ENCODE measurements at places on chromosomes 13 and 19. TPM values are rescaled to one million over a fixed set of nuclear protein-coding genes. Genes with fewer than 3 reads are reported as not detected.

- H3K36me3 ChIP-seq, result no peaks in the 10 kb centered on the region
- no peaks in the 10 kb centered on the region for H3K27me3 ChIP-seq
- H3K27ac ChIP-seq, result no peak overlapping the region
Measured at GRCh38 chr13:71618159-71618558, 248.8 kb downstream of the DACH1 start.

GRCh38 chr19:13267889-13268288 is 117.7 kb downstream of the IER2 start:
- H3K27ac ChIP-seq, result no peak overlapping the region
- no peak for DNase-seq
- no peaks in the 10 kb centered on the region for H3K4me1 ChIP-seq
- H3K4me3 ChIP-seq, result no peak overlapping the region

GRCh38 chr13:19601749-19602725 is 31.4 kb upstream of the MPHOSPH8 start:
- peak overlapping the region; percentile 69 for H3K4me3 ChIP-seq
- H3K27me3 ChIP-seq, result no peaks in the 10 kb centered on the region
- H3K27ac ChIP-seq, result no peak overlapping the region

DNA sequence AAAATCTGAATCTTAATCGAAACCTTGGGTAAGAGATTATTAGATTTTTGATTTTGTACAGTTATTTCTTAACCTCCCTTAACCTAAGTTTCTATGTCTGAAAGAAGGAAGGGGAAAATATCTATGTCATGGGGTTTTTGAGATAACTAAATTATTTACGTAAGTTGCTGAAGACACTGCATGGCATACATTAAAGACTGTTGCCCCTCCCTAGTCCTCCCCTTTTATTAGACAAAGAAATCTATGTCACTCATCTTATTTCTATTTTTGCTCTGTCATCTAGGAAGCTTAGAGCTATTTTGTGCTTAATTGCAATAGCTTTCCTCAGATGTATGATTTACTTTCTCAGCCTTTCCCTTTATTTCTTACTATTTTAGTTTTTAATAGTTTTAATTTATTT is 15.0 kb downstream of the COG6 start:
- H3K36me3 ChIP-seq, result peaks cover 11% of the 10 kb centered on the region
- no peaks in the 10 kb centered on the region for H3K27me3 ChIP-seq
- H3K4me3 ChIP-seq, result no peak overlapping the region

DNA sequence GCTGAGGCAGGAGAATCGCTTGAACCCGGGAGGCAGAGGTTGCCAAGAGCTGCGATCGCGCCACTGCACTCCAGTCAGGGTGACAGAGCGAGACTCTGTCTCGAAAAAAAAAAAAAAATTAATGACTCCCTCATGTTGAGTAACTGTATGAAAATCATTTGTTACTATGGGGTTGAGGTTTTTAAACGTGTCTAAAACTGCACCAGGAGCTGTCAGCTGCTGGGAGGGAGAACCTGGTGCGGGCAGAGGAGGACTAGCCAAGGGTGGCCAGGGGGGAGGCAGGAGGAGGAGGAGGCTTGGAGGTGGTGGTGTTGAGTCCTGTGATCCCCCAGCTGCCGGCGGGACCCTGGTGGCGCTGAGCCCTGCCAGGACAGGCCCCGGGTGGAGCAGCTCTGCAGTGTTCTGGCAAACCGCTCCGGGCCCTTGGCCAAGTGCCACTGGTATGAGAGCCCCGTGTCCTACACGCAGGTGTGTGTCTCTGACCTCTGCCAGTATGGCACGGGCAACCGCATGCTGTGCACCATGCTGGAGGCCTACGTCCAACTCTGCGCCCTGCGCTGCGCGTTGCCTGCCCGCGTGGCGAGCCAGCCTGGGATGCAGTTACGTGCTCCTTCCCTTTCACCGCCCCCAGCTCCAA is 17.1 kb upstream of the FXYD3 start:
- H3K4me3 ChIP-seq, result no peak overlapping the region
- no peak overlapping the region for H3K27ac ChIP-seq
- no peaks in the 10 kb centered on the region for H3K27me3 ChIP-seq

- no peak overlapping the region for H3K4me3 ChIP-seq
- H3K27ac ChIP-seq, result peak overlapping the region; percentile 10
- H3K4me1 ChIP-seq, result peaks cover 23% of the 10 kb centered on the region
- H3K27me3 ChIP-seq, result no peaks in the 10 kb centered on the region
- no peaks in the 10 kb centered on the region for H3K36me3 ChIP-seq
- no peak for DNase-seq
Measured at GRCh38 chr13:105956921-105957320, 578.5 kb downstream of the EFNB2 start.

- no peak overlapping the region for H3K27ac ChIP-seq
- H3K27me3 ChIP-seq, result peaks cover 10% of the 10 kb centered on the region
- no peak for DNase-seq
- peaks cover 11% of the 10 kb centered on the region for H3K4me1 ChIP-seq
Measured at GRCh38 chr13:110571896-110572777, 10.6 kb upstream of the RAB20 start.

- no peaks in the 10 kb centered on the region for H3K27me3 ChIP-seq
- peaks cover 27% of the 10 kb centered on the region for H3K4me1 ChIP-seq
- H3K27ac ChIP-seq, result no peak overlapping the region
- H3K36me3 ChIP-seq, result no peaks in the 10 kb centered on the region
- no peak for DNase-seq
Measured at GRCh38 chr19:56137405-56137804, 3.7 kb upstream of the ZNF444 start.

GRCh38 chr19:19877724-19878123 is 12.0 kb downstream of the ZNF253 start:
- DNase-seq, result no peak
- no peak overlapping the region for H3K4me3 ChIP-seq
- peaks cover 42% of the 10 kb centered on the region for H3K36me3 ChIP-seq
- H3K27ac ChIP-seq, result no peak overlapping the region

- peaks cover 4% of the 10 kb centered on the region for H3K36me3 ChIP-seq
- no peaks in the 10 kb centered on the region for H3K27me3 ChIP-seq
- H3K4me1 ChIP-seq, result peaks cover 28% of the 10 kb centered on the region
- no peak overlapping the region for H3K4me3 ChIP-seq
- DNase-seq, result no peak
- no peak overlapping the region for H3K27ac ChIP-seq
Measured at GRCh38 chr19:17240062-17240752, 5.5 kb downstream of the NR2F6 start.

DNA sequence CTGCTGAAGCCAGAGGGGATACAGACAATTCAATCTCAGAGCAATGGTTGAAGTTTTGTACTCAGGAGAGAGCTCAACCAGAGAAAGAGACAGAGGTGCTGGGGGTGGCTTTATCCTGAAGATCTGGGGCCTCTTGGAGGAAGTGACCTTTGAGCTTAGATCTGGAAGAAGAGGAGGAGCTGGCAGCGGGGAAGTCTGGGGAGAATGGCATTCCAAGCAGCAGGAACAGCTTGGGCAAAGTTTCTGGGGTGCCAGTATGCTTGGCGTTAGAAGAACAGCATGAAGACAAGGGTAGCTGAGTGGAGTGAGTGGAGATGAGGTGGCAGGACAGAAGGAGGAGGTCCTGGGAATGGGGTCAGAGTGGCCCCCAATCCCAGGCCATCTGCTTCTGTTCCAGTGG is 11.3 kb downstream of the MAST3 start:
- H3K27me3 ChIP-seq, result no peaks in the 10 kb centered on the region
- H3K36me3 ChIP-seq, result no peaks in the 10 kb centered on the region
- peaks cover 18% of the 10 kb centered on the region for H3K4me1 ChIP-seq
- peak overlapping the region; percentile 67 for H3K4me3 ChIP-seq

GRCh38 chr19:12669270-12670158 is 2.9 kb downstream of the WDR83 start:
- DNase-seq, result no peak
- H3K4me1 ChIP-seq, result peaks cover 45% of the 10 kb centered on the region
- peaks cover 9% of the 10 kb centered on the region for H3K36me3 ChIP-seq
- no peaks in the 10 kb centered on the region for H3K27me3 ChIP-seq
- H3K27ac ChIP-seq, result peak overlapping the region; percentile 100

DNA sequence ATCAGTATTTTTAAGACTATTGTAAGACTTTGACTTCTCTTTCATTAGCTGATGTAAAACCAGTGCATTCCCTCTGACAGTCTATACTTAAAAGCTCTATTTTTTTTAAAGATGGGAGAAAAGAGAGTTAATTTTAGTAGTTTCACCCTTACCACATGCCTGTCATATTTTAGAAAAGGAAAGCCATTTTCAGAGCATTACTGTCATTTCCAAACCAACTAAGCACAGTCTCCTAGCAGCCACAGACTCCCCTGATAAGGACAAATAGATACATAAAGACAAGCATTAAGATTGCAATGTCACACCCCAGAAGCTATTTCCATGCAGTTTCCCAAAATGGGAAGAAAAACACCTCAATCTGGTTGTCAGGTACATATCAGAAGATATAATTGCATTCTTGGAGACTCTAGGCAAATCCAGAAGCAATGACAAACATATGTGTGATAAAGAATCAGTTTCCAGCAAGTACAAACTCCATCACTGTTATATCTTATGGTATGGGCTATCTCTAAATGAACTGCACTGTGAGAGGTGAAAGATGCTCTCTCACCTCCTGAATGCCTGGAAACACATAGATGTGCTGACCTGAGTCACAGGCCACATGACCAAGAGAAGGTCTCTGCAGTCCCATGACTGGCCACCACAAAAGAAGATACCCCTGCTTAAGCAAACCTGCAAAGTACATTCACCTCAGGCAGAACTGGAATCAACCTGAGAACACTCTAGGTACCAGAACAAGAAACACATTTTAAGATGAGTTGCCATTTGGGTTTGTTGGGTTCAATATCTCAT is 303.3 kb downstream of the POU4F1 start:
- no peak overlapping the region for H3K4me3 ChIP-seq
- no peak overlapping the region for H3K27ac ChIP-seq
- H3K36me3 ChIP-seq, result no peaks in the 10 kb centered on the region
- no peak for DNase-seq
- H3K27me3 ChIP-seq, result peaks cover 4% of the 10 kb centered on the region

DNA sequence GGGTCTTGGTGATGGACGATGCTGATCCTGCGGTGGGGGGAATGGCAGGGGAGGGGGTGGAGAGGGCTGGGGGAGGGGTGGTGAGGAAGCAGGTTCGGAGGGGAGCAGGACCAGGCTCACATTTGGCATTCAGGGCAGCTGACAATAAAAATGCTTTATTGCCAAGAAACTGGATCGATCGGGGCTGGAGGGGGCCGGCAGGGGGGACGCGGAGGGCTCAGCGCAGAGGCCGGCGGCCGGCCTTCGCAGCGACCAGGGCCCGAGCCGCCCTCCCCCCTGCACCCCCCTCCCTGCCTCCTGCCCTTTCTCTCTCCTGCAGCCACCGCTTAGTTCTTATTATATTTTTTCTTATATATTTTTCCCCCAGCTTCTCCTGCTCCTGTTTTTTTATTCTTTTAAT is 18.1 kb upstream of the POU2F2 start:
- DNase-seq, result no peak
- H3K4me1 ChIP-seq, result no peaks in the 10 kb centered on the region
- peaks cover 3% of the 10 kb centered on the region for H3K36me3 ChIP-seq
- peaks cover 77% of the 10 kb centered on the region for H3K27me3 ChIP-seq
- H3K4me3 ChIP-seq, result no peak overlapping the region

DNA sequence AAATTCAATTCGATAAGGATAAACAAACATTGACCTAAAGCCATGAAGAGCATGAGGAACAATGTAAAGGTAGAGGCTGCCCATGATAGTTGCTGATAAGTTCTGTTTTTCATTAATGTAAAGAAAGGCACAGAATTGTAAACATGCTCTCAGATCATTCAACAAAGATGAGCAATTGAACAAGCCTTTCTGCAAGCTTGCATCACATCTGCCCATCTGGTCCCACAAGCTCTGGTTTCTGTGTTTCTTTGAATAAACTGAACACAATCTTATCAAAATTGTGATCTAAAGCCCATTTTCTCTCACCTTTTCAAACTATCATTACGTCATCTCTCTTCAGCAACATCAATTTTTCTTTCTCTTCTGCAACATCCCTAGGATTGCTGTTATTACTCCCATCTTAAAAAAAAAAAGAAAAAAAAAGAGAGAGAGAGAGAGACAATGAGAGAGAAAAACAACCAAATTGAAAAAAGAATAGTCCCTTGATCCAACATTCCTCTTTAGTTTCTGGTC is 487.2 kb upstream of the GPC6 start:
- peaks cover 10% of the 10 kb centered on the region for H3K36me3 ChIP-seq
- no peak for DNase-seq
- peaks cover 7% of the 10 kb centered on the region for H3K27me3 ChIP-seq
- no peak overlapping the region for H3K4me3 ChIP-seq

GRCh38 chr13:78129823-78130222 is 211.2 kb upstream of the EDNRB start:
- H3K27ac ChIP-seq, result no peak overlapping the region
- H3K4me1 ChIP-seq, result no peaks in the 10 kb centered on the region
- peaks cover 45% of the 10 kb centered on the region for H3K27me3 ChIP-seq
- no peak for DNase-seq
- H3K36me3 ChIP-seq, result no peaks in the 10 kb centered on the region

DNA sequence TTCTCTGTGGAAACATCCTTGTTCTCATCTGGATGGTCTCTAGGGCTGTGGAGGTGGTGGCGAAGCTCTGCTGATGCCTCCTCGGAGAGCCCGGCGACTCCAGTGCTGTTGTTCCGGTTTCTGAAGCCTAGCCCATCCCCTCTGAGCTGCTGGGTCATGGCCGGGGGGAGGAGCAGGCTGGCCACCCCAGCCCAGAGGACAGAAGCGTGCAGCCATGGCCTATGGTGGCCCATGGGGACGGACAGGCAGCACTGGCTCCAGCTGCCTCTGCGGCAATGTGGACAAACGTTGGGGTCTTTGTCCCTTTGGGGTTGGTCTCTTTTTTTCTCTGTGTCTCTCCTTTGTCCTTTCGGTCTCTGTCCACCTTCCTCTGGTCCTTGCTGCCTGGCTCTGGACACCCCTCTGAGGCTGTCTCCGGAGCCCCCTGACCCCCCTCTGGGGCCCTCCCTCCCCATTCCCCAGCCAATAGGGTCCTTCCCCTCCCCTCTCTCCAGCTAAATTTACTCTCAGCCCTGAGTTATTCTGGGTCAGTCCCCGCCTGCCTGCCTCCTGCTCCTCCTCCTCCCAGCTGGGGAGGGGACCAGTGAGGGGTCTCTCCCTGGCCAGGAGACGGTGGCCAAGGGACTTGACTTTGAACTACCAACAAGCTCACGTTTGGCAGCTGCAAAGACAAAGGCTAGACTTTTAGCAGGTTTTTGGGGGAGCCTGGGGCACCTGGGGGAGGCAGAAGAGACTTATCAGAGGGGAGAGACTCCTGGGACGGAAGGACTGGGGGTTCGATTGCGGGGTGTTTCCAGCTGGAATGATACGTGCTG is at the start of gene HRC:
TSS of gene HRC (minus strand) at position 392 of the 815 bp plus-strand sequence. CDS start at position 233, 159 bp downstream.
- no peak within 1 kb of the TSS for H3K27ac ChIP-seq
- H3K27me3 ChIP-seq, result peaks cover 3% of the 10 kb centered on the region
- DNase-seq, result no peak
- no peak within 1 kb of the TSS for H3K4me3 ChIP-seq
- peaks cover 5% of the 10 kb centered on the region for H3K36me3 ChIP-seq

KLF2 gene
- 44.7 TPM for total RNA-seq

CLDN10 gene
- not detected for total RNA-seq

MYO1F gene
- total RNA-seq, result 0.50 TPM

DACH1 gene
- 0.72 TPM for total RNA-seq

PRODH2 gene
- total RNA-seq, result not detected

CCNE1 gene
- 8.2 TPM for total RNA-seq

ZNF681 gene
- total RNA-seq, result 2.5 TPM

ZNF729 gene
- not detected for total RNA-seq

All from chondrocyte (in vitro differentiated cells).